ENCODE measurements at places on chromosomes 12 and 14. TPM values are rescaled to one million over a fixed set of nuclear protein-coding genes. Genes with fewer than 3 reads are reported as not detected.
A peak's percentile ranks its signal among the peaks of the same experiment; 100 is the strongest.

GRCh38 chr12:40012711-40013110 is 93.2 kb downstream of the SLC2A13 start:
- H3K27me3 ChIP-seq, result no peaks in the 10 kb centered on the region
- no peak overlapping the region for H3K27ac ChIP-seq
- H3K36me3 ChIP-seq, result no peaks in the 10 kb centered on the region
- no peak overlapping the region for H3K4me3 ChIP-seq

DNA sequence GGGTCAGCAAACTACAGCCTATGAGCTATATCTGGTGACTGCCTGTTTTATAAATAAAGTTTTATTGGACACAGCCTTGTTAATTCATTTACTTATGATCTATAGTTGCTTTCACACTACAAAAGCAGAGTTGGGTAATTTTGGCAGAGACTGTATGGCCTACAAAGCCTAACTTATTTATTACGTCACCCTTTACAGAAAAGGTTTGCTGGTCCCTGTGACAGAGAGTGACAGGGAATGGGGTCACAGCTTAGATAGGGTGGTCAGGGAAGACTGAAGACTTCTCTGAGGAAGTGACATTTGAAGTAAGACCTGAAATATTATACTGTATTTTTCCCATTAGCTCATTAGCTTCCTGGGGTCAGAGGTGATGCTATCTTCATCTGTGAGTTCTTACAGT is 75.7 kb upstream of the NEDD1 start:
- no peaks in the 10 kb centered on the region for H3K4me1 ChIP-seq
- no peaks in the 10 kb centered on the region for H3K36me3 ChIP-seq
- no peak for DNase-seq
- no peak overlapping the region for H3K27ac ChIP-seq
- H3K27me3 ChIP-seq, result no peaks in the 10 kb centered on the region
- H3K4me3 ChIP-seq, result no peak overlapping the region

- H3K27ac ChIP-seq, result peak overlapping the region; percentile 66
- no peak overlapping the region for H3K4me3 ChIP-seq
- peaks cover 5% of the 10 kb centered on the region for H3K4me1 ChIP-seq
- no peak for DNase-seq
- no peaks in the 10 kb centered on the region for H3K27me3 ChIP-seq
Measured at GRCh38 chr12:49231878-49232655, 32.8 kb upstream of the TUBA1C start.

GRCh38 chr12:1287446-1287975 is 296.5 kb downstream of the ERC1 start:
- H3K27me3 ChIP-seq, result no peaks in the 10 kb centered on the region
- H3K36me3 ChIP-seq, result no peaks in the 10 kb centered on the region
- no peak overlapping the region for H3K4me3 ChIP-seq
- no peaks in the 10 kb centered on the region for H3K4me1 ChIP-seq

- no peaks in the 10 kb centered on the region for H3K27me3 ChIP-seq
- H3K4me3 ChIP-seq, result no peak overlapping the region
- H3K36me3 ChIP-seq, result no peaks in the 10 kb centered on the region
- H3K27ac ChIP-seq, result no peak overlapping the region
Measured at GRCh38 chr14:67447033-67447381, 35.0 kb upstream of the PLEK2 start.

GRCh38 chr12:89529738-89530137 is 3.9 kb upstream of the POC1B start:
- no peaks in the 10 kb centered on the region for H3K27me3 ChIP-seq
- H3K4me1 ChIP-seq, result peaks cover 7% of the 10 kb centered on the region
- H3K27ac ChIP-seq, result no peak overlapping the region
- DNase-seq, result no peak

- no peak overlapping the region for H3K4me3 ChIP-seq
- H3K27me3 ChIP-seq, result no peaks in the 10 kb centered on the region
- H3K36me3 ChIP-seq, result no peaks in the 10 kb centered on the region
- H3K27ac ChIP-seq, result no peak overlapping the region
- no peaks in the 10 kb centered on the region for H3K4me1 ChIP-seq
Measured at GRCh38 chr14:101151226-101151926, 247.9 kb upstream of the RTL1 start.

- peak; percentile 29 for DNase-seq
- H3K36me3 ChIP-seq, result no peaks in the 10 kb centered on the region
- no peaks in the 10 kb centered on the region for H3K27me3 ChIP-seq
- peaks cover 4% of the 10 kb centered on the region for H3K4me1 ChIP-seq
- H3K27ac ChIP-seq, result no peak within 1 kb of the TSS
Measured at GRCh38 chr14:104138098-104138717, at the start of gene KIF26A. Gene KIF26A (plus strand): TSS chr14:104138587. CDS start chr14:104138723, 136 bp downstream.

SMAGP gene
- total RNA-seq, result 0.72 TPM

Measured in CD8-positive, alpha-beta memory T cell (primary cell).